ENCODE measurements at places on chromosomes 1 and 21.

- DNase-seq, result no peak
Measured at GRCh38 chr21:34197561-34197960, 124.2 kb downstream of the MRPS6 start.

- peak; percentile 79 for DNase-seq
Measured at GRCh38 chr1:73673971-73674370, 524.0 kb downstream of the LRRIQ3 start.

DNA sequence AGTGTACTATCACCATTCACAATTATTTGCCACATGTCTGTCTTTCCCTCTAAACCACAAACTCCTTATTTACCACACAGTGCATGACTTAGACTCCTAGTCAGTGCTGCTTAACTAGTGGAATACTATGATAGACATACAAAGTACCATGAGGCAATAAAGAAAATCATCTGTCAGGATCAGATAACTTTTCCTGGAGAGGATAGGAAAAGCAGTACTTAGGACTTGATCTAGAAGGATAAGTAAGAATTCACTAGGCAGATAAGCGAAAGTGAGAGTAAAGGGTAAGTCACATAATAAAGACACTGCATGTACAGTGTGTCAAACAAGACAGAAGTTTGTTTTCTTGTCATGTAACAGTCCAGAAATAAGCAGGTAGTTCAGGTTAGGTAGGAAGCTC is 21.2 kb upstream of the TSPAN1 start:
- DNase-seq, result no peak

GRCh38 chr1:162368451-162368850 is 8.2 kb downstream of the SPATA46 start:
- no peak for DNase-seq

GRCh38 chr1:109627692-109628399 is 8.2 kb downstream of the AMPD2 start:
- DNase-seq, result no peak

GRCh38 chr1:56255516-56256152 is 323.7 kb downstream of the PLPP3 start:
- DNase-seq, result no peak

GRCh38 chr1:66732407-66733166 is 19.7 kb upstream of the DYNLT5 start:
- no peak for DNase-seq

GRCh38 chr1:88678405-88678804 is 5.7 kb upstream of the PKN2 start:
- DNase-seq, result no peak

DNA sequence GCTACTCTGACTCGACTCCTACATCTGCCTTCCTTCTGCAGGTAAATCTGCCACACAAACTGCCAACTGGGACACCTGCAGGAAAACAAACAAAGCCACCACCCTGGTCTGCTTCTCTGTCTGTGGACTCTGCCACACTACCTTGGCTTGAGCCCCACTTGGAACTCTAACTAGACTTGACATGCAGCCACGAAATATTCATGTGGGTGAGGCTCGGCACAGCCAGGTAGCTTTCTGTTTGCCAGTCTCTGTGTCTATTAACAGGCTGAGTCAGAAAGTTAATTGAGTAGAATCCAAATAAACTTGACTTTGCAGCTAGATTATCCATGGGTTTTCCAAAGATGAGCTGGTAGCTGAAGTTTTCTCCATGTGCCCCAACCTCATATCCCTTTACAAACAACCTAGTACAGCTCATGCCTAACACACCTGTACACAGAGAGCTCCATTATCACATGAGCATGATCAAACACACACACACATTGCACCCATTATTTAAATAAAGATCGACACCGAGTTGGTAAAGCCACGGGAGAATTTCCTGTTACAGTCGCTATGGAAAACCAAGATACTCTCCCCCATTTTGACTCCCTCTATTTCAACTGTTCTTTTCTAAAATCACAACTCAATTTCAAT is 808 bp downstream of the C1orf116 start:
- no peak for DNase-seq

DNA sequence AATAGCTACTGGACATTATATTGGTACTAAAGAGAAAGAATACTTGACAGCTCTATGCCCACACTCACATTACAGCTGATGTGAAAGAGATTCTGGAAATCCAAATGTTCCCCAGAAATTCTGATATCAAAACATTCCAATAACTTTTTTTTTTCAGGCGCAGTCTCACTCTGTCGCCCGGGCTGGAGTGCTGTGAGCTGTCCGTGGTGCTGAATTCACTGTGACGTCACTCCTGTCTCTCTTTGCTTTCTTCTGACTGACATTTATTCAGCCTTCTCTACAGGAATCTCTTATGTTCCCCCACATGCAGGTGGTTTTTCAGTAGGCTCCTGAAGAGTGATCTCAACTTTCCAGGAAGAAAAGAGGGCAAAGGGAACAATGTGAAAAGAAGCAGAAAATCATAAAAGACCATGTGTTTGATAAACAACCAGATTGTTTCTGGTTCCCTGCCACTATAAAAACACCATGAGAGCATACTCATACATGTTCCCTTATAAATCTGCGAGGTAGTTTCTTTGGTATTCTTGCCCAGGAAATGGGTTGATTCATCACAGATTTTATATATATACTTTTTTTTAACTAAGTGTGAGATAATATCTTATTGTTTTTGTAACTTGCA is 6.2 kb downstream of the S100A7A start:
- DNase-seq, result peak; percentile 8

DNA sequence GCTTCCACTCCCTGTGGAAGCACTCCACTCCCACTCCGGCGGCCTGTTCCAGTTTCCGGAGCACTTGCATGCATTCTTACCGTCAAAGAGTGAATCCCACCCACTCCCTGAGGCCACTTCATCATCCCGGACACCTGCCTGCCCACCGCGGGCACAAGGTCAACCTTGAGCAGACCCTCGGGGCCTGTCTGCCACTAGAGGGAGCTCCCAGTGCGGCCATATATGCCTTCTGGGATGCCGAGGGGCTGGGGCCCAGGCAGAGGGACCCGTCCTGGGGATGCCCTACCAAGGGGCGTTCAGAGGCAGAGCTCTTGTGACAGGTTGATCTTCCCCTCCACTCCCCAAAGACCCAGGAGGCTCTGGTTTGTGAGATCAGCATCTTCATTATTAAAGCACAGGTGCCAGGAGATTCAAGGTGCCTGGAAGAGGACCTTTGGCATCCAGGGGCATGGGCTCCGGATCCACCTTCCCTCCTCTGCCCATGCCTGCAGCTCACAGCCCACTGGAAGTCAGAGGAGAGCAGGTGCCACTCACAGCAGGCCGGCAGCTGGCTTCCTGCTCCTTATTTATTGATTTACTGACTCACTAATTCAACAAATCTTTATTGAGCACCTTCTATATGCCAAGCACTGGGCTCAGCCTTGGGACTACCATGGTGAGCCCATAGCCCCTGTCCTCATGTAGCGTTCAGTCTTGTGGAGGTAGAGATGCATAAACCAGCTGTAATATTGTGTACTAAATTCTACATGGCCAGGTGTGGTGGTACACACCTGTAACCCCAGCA is 47.3 kb downstream of the UBIAD1 start:
- DNase-seq, result no peak

- no peak for DNase-seq
Measured at GRCh38 chr1:69671363-69672010, 103.8 kb downstream of the LRRC7 start.

DNA sequence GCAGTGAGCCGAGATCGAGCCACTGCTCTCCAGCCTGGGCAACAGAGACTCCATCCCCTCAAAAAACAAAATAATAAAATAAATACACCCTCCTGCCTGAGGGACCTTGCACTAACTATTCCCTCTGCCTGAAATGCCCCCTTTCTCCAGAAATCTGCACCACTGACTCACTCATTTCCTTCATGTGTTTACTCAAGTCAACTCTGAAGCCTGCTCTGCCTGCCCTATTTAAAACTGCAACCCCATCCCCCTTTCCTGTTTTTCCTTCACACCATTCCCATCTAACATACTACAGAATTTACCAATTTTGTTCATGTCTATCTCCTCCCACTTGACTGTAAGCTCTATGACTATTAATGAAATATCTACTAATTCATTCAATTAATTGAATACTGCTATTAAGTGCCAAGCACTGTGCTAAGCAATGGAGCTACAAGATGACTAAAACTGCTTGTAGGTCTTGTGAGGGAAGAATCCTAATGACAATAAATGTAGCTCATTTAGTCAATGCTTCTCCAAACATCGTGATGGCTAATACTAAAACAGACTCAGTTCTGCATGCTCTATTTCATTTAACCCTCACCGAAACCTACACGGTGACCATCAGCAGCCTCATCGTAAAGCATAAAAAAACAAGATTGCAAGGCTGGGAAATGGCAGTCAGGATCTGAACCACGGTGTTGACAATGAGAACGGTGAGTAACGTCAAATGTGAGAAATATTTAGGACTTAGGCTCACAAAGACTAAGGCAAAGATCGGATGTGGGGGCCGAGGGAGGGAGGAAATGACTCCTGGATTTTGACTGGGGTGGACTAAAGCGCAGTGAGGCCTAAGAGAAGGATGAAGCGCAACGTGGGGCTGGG is 749 bp upstream of the TMEM39B start:
- DNase-seq, result no peak

GRCh38 chr1:116877141-116877818 is 32.4 kb upstream of the PTGFRN start:
- DNase-seq, result no peak

DNA sequence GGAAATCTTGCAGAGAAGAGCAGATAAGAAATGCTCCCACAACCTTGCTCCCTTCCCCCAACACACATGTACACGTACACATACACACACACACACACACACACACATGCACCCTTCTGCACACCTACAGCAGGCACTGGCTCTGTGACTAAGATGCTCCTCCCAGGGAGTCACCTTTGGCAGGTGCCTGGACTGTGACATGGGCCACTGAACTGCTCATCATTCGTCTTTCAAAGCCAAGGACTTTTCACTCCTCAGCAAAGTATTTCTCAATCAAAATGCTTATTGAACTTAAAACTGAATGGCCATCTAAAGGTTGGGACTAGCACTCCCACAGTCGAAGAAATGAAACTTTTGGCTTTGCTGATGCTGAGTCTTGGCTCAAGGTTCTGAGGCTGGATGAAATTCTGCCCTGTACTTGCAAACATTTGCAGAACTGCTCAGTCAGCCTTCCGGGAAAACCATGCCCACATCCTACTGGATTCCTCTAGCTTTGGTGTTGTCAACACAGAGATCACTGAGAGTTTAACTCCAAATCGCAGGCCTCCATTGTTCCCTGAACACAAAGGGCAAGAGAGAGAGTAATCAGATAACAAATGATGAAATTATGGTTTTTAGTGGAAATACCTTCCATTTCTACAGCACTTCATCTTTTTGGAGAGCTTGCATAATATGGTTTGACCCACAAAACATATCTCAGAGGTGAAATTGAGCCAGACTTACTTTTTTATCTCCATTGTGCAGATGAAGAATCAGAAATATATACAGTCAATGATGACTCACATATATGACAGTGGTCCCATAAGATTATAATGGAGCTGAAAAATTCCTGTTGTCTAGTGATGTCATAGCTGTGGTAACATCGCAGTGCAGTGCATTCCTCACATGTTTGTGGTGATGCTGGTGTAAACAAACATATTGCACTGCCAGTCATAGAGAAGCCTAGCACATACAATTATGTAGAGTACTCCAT is 72.4 kb upstream of the BCAR3 start:
- DNase-seq, result no peak

Data from SK-N-MC (cell line).